Cardiac muscle cell (in vitro differentiated cells and primary cell): ENCODE measurements at places on chromosomes 7 and 10. TPM values are rescaled to one million over a fixed set of nuclear protein-coding genes. Genes with fewer than 3 reads are reported as not detected.
A peak's percentile ranks its signal among the peaks of the same experiment; 100 is the strongest.

DNA sequence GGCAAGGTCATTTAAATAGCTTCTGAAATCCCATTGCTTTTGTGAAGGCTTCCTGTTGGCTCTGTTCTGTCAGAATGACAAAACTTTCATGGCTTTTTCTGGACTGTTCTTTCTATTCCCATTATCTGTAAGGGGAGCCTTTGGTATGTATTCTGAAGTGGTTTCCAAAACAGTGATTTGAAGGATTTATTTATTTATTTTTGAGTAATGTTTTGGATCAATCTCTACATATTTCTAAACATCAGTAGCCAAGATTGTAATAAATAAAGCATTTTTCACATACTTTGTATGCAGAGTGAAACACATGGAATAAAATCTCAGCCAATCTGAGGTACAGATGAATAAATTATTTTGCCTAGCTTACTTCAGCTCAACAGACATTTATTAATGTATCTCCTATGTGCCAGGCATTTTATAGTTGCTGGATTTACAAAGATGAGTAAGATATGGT, 121.1 kb downstream of the BBS9 start:
- H3K4me3 ChIP-seq = no peak overlapping the region
- no peak overlapping the region for H3K27ac ChIP-seq
- H3K4me1 ChIP-seq = no peaks in the 10 kb centered on the region
- DNase-seq = no peak
- H3K36me3 ChIP-seq = no peaks in the 10 kb centered on the region

- H3K36me3 ChIP-seq = no peaks in the 10 kb centered on the region
- DNase-seq = peak; percentile 83
- H3K4me1 ChIP-seq = no peaks in the 10 kb centered on the region
Observed at GRCh38 chr10:117167789-117168674, 29.3 kb upstream of the KCNK18 start.

- no peak overlapping the region for H3K4me3 ChIP-seq
- DNase-seq = peak; percentile 87
- H3K4me1 ChIP-seq = peaks cover 12% of the 10 kb centered on the region
- no peaks in the 10 kb centered on the region for H3K36me3 ChIP-seq
Observed at GRCh38 chr7:150986099-150986512, 4.7 kb upstream of the NOS3 start.

GRCh38 chr7:145263886-145264285, 428.0 kb upstream of the TPK1 start:
- no peak overlapping the region for H3K4me3 ChIP-seq
- H3K27ac ChIP-seq = no peak overlapping the region
- no peak for DNase-seq
- H3K27me3 ChIP-seq = no peaks in the 10 kb centered on the region
- no peaks in the 10 kb centered on the region for H3K36me3 ChIP-seq

- H3K36me3 ChIP-seq = no peaks in the 10 kb centered on the region
- no peaks in the 10 kb centered on the region for H3K4me1 ChIP-seq
- DNase-seq = no peak
- H3K27me3 ChIP-seq = no peaks in the 10 kb centered on the region
Observed at GRCh38 chr10:42646687-42647640, 8.6 kb upstream of the ZNF33B start.

GRCh38 chr10:104416851-104417250, 63.2 kb downstream of the CFAP58 start:
- H3K36me3 ChIP-seq = no peaks in the 10 kb centered on the region
- no peaks in the 10 kb centered on the region for H3K4me1 ChIP-seq
- H3K4me3 ChIP-seq = no peak overlapping the region

GRCh38 chr7:129084801-129085551, 30.1 kb upstream of the TNPO3 start:
- no peak overlapping the region for H3K27ac ChIP-seq
- H3K27me3 ChIP-seq = no peaks in the 10 kb centered on the region
- H3K4me3 ChIP-seq = no peak overlapping the region

DNA sequence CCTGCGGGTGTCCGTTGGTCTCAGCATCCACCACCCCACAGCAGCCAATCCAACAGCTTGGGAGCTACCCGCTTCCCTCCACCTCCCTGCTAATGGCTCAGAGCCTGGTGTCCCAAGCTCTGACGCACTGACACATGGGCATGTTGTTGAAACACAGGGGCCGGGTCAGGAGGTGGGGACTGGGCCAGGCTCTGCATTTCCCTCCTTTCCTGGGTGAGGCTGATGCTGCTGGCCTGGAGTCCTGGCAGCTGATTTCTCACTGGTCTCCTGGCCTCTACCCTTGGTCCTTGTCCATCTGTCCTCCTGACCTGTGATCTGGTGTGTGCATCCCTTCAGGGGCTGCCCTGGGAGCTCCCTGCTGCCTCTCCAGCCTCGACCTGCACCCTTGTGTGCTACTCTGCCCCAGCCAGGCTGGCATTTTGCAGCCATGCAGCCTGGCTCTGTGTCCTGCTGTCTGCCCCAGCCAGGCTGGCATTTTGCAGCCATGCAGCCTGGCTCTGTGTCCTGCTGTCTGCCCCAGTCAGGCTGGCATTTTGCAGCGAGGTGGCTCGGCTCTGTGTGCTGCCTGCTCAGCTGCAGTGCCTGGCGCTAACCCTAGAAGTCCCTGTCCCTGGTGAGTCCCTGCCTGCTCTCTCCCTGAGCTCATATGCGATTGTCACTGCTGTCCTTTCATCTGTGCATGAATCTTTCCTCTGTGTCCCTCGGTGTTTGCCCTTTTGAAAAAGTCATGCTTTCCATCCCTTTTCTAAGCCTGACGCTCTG, 14.0 kb downstream of the AMZ1 start:
- H3K27ac ChIP-seq = no peak overlapping the region
- no peaks in the 10 kb centered on the region for H3K4me1 ChIP-seq
- no peaks in the 10 kb centered on the region for H3K27me3 ChIP-seq
- H3K36me3 ChIP-seq = no peaks in the 10 kb centered on the region
- no peak overlapping the region for H3K4me3 ChIP-seq

BRAF gene
- 15.5 TPM in 2 replicates for polyA plus RNA-seq

KCNK18 gene
- not detected in 2 replicates for polyA plus RNA-seq

GALNT17 gene
- 2.9 and 4.6 TPM in 2 replicates for polyA plus RNA-seq

EGR2 gene
- 0.29 and 0.94 TPM in 2 replicates for polyA plus RNA-seq

MAGI2 gene
- 15.3 and 16.8 TPM in 2 replicates for polyA plus RNA-seq

DPYSL4 gene
- polyA plus RNA-seq = 7.1 and 12.5 TPM in 2 replicates

EN2 gene
- not detected in 2 replicates for polyA plus RNA-seq

GHRHR gene
- not detected in 2 replicates for polyA plus RNA-seq

FXYD4 gene
- polyA plus RNA-seq = 0.67 TPM in 1 of 2 replicates, not detected in the other
